ENCODE measurements at places on chromosomes 13 and 19. TPM values are rescaled to one million over a fixed set of nuclear protein-coding genes. Genes with fewer than 3 reads are reported as not detected.

Gene UBE2L5
- not detected for total RNA-seq

Gene EDNRB
- total RNA-seq: not detected

Gene KLHL26
- total RNA-seq: 21.4 TPM

Gene COMP
- total RNA-seq: not detected

Gene CEBPA
- total RNA-seq: 1.9 TPM

DNA sequence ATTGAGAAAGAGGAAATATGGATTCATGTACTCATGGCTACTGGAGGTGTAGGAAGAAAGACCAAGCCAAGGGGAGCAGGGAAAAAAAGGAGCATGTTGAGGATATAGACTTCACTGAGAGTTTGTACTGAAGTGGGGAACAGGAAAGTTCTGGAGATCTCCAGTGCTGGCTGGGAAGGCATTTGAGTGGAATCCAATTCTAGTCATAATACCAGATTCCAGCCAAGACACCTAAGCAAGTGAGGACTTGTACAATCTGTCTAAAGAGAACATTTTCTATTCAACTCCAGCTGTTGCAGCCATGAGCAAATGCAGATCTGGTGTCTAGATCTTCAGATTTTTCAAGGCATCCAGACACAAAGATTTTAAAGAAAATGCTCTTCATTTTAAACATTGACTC, 412.5 kb downstream of the OXGR1 start:
- DNase-seq: no peak

GRCh38 chr19:14394167-14394566, 12.9 kb downstream of the ADGRE5 start:
- no peak for DNase-seq

DNA sequence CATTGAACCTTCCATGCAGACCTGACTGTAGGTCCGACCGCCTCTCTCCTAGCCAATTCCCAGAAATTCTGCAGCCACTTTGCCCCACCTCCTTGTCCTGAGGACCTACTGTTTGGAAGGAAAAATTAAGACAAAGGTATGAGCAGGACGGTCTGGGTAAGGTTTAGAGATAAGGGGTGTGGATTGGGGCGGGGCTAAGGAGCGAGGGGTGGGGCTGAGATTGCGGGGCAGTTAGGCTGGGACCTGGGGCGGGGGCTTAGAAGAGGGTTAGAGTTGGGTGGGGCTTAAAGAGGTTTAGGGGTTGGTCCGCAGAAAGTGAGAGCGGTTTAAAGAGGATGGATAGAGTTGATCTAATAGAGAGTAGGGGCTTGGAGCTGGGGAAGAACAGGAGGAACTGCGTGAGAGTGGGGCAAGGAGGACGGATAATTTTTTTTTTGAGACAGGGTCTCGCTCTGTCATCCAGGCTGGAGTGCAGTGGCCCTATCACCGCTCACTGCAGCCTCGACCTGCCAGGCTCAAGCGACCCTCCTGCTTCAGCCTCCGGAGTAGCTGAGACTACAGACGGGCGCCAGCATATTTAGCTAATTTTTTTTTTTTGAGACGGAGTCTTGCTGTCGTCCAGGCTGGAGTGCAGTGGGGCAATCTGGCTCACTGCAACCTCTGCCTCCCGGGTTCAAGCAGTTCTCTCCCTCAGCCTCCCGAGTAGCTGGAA, 1.7 kb upstream of the ZNF865 start:
- DNase-seq: no peak

DNA sequence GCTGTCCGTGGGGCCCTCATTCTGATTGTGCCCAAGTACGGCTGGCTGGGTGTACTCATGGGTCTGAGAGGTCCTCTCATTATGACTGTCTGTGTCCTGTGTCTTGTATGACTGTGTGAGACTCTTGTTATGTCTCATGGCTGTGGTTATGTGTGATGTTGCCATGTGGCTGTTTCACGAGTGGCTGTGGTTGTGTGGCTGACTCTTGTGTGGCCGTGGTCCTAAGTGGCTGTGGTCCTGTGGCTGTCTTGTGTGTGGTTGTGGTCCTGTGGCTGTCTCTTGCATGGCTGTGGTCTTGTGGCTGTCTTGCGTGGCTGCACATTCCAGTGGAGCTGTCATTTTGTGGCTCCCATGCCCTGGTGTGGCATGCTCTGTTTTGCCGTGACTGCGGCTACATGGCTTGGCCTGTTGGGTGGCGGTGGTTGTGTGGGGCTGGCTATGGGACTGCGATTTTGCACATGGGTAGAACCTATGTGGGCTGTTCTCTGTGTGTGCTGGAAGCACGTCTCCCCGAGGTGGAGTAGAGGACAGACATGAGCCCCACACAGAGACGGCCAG, 2.5 kb downstream of the LYL1 start:
- peak; percentile 67 for DNase-seq

DNA sequence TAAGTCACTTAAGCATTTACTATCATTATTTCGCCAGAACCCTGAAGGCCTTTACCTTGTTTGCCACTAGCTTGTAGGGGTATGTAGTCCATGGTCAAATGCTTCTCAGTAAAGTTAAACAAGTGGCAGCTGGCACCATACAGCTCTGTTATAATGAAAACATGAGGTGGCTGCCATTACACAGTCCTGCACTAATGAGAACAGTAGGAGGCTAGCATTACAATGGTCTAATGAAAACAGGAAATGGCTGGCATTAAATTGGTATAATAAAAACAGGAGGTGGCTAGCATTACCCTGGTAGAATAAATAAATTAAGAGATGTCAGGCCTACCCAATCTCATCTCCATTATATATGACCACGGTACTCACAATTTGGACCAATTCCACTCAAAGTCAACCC, 107.5 kb downstream of the PCDH17 start:
- no peak for DNase-seq

GRCh38 chr13:39751805-39752204, 96.3 kb downstream of the COG6 start:
- no peak for DNase-seq

DNA sequence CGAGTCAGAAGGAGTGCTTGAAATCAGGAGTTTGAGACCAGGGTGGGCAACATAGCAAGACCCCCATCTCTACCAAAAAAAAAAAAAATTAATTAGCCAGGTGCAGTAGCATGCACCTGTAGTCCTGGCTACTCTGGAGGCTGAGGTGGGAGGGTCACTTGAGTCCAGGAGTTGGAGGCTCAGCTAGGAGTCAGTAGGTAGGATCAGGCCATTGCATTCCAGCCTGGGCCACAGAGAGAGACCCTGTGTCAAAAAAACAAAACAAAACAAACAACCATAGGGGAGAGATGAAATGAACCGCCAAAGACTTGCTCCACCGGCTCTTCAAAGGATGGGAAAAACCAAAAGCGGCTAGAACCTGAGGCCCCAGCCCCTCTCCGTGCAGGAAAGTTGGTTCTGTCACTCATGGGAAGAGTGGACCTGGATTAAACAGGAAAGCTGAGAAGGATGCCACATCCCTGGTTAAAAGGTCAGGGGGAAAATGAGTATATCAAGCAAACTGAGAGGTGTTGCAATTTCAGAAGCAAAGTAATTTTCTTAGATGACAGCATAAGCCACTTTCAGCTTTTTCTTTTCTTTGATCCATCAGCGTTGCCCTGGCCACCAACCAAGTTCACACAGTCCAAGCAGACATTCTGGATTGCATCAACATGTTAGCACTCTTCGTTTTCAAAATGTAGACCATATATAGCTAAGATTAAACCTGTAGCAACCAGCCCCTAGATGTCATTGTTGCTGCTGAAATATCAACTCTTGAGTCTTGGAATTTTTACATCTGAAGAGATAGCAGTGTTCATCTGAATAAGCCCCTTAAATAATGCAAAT, 8.9 kb upstream of the ZNF507 start:
- no peak for DNase-seq

- no peak for DNase-seq
Measured at GRCh38 chr19:3225677-3226093, 1.2 kb downstream of the CELF5 start.

GRCh38 chr13:93875547-93875946, 603.9 kb downstream of the DCT start:
- DNase-seq: no peak

Data from CD8-positive, alpha-beta T cell (primary cell).